ENCODE measurements at places on chromosomes 4 and X. TPM values are rescaled to one million over a fixed set of nuclear protein-coding genes. Genes with fewer than 3 reads are reported as not detected.

PRR32 gene
- total RNA-seq = not detected

DBET gene
- total RNA-seq = not detected

GPAT3 gene
- 29.9 TPM for total RNA-seq

RHOXF1 gene
- total RNA-seq = not detected

NLGN4X gene
- total RNA-seq = 0.03 TPM

TMEM154 gene
- total RNA-seq = 0.03 TPM

SLIT2 gene
- not detected for total RNA-seq

CXCL8 gene
- total RNA-seq = 6.0 TPM

BEX5 gene
- not detected for total RNA-seq

All from A549 treated with AZD2906 at 1 μM for 4 hours (cell line).